ENCODE measurements at places on chromosomes 16 and 17.

GRCh38 chr17:57599271-57600045 lies 145.6 kb downstream of the CCDC182 start:
- peak; percentile 36 for DNase-seq

DNA sequence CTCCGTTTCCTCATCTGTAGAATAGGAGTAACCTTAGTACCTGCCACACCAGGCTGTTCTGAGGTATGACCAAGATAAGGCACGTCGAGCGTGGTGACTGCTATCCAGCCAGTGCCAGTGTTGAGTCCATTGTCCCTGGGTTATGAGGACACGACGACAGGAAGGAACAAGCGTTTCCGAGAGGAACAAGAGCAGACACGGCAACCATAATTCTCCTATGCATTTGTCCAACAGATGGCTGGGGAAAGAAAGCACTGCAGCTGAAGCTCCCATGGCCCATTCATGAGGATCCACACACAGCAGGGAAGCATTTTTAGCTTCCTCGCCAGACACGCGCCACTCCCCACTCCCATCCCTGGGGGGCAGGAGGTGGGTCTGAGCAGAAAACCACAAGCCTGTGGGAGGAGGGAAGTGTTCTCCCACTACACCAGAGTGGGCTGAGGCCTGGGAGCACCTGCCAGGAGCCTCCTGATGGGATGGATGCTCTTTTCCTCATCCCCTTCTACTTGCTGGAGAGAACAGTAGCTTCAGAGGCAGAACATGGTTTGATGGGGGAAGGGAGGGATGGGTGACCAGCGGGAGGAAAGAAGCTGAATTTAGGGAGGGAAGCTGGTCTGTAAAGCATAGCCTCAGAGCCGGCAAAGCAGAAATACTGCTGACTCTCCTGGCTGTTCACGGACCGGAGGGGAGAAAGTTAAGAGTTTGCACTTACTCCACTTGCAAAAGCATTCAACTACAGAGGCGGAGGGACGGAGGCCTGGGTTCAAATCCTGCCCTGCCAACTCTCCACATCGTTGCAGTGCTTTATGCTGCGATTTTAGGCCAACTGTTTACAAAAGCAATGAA lies 2.7 kb downstream of the COTL1 start:
- no peak for DNase-seq

- DNase-seq: peak; percentile 11
Observed at GRCh38 chr16:67395105-67395457, 1.8 kb upstream of the TPPP3 start.

DNA sequence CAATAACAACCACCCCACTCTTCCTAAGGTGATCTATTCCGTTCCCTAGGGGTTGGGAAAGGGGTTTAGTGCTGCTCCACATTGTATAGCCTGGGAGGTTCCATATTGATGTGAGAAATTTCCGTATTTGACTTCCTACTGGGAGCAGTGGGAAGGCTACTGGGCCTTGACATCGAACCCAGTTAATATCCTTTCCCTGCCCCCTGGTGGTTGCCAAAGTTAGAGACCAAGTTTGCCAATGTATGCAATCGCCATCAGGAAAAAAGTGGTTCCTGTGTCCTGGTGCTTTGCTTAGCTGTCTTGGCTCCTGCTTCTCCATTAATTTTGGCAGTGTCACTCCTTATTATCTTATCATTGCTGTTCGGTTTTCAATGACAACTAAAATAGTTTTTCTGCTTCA lies 914.9 kb downstream of the KCNJ2 start:
- DNase-seq: no peak

DNA sequence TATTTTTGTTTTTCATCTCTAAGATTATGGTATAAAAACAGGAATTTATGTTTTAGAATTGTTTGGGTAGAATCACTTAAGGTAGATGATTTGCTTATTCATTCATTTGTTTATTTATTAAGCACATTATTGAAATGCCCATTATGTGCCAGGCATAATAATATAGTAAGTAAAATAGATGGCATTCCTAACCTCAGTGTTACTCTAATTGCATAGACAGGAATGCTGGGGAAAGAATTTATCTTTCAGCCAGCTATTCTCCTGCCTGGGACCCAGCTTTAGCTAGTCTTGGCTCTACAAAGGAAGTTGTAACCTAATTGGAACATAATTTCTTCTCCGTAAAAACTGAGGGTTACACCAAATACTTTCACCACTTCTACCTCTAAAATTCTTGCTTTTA lies 44.6 kb downstream of the NFAT5 start:
- no peak for DNase-seq

DNA sequence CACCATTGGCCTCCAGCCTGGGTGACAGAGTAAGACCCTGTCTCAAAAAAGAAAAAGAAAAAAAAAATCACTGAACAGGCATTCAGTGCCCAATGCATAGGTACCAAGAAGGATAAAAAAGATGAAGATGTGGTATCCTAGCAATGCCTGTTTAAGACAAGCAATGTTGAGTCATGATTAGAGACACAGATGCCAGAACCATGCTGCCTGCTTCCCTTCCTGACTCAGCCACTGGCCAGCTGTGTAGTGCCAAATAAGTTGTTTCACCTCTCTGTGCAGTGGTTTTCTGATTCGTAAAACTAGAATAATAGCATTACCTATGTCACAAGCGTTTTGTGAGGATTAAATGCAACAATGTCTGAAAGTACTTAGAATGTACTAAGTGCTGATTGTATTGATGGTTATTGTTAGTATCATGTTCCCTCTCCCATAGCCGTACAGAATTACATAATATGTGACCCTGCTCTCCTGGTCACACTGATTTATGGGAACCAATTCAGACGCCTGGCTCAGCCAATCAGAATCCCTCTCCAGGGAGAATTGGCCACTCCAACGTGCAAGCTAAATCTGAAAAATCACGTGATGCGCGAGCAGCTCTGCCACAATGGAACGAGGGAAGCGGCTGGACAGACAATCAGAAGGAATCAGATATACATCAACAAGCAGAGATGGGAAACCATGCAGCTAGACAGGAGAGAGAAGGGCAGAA lies 241.9 kb downstream of the SLC39A11 start:
- no peak for DNase-seq

- no peak for DNase-seq
Observed at GRCh38 chr17:15914400-15915170, 30.3 kb upstream of the ADORA2B start.

DNA sequence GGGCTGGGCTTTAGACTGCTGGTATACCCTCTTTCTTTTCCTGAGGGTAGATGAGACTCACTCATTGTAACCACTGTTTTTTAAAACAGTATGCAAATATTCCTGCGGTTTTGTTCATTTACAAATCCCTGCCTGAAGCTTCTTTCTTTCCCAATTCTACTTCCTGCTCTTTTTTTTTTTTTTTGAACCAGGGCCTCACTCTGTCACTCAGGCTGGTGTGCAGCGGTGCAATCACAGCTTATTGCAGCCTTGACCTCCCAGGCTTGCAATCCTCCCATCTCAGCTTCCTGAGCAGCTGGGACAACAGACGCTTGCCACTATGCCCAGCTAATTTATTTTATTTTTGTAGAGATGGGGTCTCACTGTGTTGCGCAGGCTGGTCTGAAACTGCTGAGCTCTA lies 8.0 kb upstream of the SULT1A1 start:
- DNase-seq: no peak

DNA sequence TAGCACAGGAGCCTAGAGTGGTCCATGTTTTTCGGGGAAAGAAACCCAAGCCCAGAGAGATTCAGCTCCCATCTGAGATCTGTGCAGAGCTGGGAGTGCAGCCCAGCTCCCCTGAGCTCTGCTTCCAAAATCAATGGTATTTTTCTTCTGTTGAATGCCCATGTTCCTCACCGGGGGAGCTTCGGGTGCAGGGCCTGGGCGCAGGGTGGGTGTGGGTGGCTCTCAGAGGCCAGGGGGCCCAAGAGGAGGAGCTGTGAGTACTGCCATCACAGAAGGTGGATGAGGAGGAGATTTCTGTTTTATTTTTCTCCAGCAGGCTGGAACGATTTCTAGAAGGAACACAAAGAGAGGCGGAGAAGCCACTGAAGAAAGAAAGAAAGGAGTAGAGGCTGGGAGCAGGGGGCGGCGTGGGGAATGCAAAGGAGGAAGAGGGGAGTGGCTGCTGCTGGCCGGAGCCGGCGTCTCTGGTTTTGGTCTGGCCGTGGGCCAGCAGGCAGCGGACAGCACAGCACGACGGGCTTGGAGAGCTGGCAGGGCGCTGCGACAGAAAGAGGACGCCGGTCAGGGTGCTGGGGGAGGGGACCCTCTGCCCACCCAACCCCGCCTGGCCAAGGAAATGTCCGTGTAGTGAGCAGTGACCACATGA lies 76.2 kb upstream of the KSR1 start:
- no peak for DNase-seq

- DNase-seq: no peak
Observed at GRCh38 chr17:34360601-34361270, 2.3 kb downstream of the CCL1 start.

GRCh38 chr16:9165681-9166080 lies 74.2 kb downstream of the HAPSTR1 start:
- no peak for DNase-seq

- DNase-seq: peak; percentile 47
Observed at GRCh38 chr17:76493505-76494167, 7.6 kb downstream of the RHBDF2 start.

DNA sequence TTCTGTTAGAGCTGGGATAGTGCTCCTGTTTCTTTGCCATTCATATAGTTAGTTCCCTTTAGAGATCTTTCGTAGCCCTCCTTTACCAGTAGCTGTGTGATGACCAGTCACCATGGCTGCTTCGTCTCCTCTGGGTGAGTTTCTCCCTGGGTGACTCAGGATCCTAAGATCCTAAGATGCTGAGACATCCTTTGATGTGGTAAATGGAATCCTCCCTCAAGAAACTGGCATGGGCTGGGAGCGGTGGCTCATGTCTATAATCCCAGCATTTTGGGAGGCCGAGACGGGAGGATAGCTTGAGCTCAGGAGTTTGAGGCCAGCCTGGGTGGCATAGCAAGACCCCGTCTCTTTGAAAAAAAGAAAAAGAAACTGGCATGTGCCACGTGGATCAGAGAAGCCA lies 5.9 kb downstream of the PHAF1 start:
- DNase-seq: no peak

GRCh38 chr17:613725-614124 lies 100.9 kb downstream of the VPS53 start:
- DNase-seq: no peak

GRCh38 chr16:24445216-24445615 lies 94.2 kb upstream of the RBBP6 start:
- DNase-seq: no peak

GRCh38 chr17:41322903-41323895 lies 7.7 kb upstream of the KRTAP17-1 start:
- no peak for DNase-seq

DNA sequence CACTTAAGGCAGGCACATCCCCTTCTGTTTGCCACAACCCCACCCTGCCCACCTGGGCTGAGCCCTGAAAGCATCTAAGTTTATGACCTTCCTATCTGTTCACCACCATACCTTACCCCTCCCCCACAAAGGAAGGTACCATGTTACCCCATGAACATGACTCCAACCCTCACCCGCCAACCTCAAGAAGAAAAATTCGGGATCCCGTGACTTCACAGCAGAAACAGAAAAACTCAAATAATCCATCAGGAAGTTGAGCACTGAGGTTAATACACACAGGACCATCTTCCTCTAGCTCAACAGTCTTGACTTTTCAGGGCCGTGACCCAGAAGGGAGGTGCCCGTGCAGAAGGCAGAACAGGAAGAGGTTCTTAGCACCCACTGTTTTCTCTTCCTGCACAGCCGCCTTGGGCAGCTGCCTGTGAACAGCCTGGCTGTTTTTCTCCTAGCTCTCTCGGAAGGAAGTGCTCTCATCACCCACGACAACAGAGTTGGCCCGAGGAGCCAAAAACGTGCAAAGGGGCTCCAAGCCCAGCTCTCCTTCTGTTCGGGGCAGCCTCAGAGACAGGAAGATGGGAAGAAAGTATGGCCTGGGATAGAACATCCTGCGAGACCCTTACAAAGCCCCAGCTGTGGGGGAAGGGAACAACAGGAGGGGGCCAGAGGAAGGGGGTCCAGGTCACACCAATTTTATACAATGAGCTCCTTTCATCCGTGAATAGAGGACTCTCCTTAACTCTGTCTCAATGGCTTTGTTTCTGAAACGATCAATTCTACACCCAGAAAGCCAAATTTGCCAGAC lies 101.1 kb downstream of the XYLT1 start:
- DNase-seq: peak; percentile 85

DNA sequence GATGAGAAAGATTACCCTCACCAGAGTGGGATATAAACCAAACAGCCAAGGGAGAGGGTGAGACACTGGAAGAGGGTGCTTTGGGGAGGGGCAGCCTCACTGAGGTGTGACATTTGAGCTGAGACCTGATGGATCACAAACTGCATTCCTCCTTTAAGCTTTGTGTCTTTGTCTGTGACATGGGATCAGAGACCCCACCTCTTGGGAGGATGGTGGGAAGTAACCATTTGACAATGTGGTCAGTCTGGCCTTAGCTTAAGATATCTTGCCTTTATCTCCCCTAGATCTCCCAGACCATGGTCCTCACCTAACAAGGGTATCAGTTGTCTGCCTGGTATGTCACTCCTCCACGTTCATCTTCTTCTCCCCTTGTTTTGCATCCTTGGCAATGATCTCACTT lies 163.4 kb downstream of the SHISA9 start:
- no peak for DNase-seq

DNA sequence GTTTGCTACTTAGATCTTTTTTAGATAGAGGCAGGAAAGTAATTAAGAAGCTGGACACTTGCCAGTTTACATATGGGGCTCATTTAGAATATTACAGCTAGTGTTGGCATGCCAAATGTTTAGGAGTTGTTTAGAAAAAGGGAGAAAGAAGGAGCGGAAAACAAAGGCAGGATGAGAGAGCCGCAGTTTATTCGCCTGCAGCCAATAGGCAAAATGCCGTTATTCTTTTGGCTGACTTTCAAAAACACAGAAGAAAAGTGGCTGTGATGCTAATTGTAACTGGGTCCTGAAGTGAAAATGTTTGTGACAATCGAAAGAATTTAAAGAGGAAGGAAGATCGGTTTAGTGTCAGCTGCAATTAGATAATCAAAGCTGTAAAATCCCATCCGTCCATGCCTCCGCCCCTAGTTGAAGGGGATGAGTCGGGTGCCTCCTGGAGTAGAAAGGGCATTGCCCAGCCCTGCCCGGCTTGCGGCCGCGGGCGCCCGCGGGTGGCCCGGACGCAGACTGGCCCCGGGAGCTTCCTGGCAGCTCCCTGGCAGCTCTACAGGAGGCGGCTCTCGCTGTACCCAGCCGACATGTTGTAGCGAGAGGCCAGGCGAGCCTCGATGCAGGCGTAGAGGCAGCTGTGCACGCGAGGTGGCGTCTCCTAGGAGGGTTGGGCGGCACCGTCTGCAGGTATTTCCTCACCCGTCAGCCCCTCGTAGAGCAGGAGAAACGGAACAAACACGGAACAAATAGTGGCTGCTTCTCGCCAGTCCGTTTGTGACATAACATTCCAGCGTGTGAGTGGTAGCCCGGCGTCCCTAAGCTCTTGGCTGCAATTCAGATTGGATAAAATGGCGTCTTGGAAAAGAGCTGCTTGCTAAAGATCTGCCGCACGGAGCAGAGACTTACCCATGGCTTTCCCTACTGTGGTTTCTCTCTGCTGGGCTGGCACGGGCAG lies 82.2 kb downstream of the TNRC6C start:
- DNase-seq: peak; percentile 30
